ENCODE measurements at places on chromosomes 1 and 21. TPM values are rescaled to one million over a fixed set of nuclear protein-coding genes. Genes with fewer than 3 reads are reported as not detected.

GRCh38 chr1:202580619-202581018, 129.6 kb downstream of the SYT2 start:
- no peak for DNase-seq

- DNase-seq: no peak
These were observed 5.0 kb downstream of the PRELP start for GRCh38 chr1:203480525-203481084.

GRCh38 chr21:36753556-36753955, 54.6 kb downstream of the SIM2 start:
- no peak for DNase-seq

DNA sequence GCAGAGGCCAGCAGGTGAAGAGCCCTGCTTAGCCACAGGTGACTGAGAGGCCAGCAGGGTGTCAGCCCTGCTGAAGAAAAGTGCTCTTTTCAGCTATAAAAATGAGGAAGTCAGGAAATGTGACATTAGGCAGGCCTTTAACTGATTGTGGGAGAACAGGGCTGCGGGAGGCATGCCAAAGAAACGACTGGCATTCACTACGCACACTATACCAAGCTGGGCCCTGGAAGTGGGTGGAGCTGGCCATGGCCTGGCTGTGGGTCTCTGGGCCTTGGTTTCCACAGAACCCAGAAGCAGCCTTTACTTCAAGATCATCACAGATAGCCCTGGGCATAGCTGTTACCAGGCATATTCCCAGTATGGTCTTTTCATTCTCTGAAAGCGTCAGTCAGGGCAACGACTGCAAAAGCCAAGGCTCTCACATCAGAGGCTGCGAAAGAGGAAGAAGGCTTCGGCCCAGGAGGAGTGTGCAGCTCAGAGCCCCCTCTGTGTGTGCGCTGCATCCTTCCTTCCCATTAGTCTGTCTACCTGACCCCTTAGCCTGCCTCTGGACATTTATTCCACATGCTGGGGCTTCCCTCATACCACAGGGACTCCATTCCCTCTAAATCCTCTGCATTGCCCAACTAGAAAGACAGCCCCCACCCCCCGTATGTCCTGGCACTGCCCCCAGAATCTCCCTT, 14.3 kb downstream of the SLC2A1 start:
- DNase-seq: no peak

GRCh38 chr1:162193221-162193620, 123.7 kb downstream of the NOS1AP start:
- DNase-seq: no peak

DNA sequence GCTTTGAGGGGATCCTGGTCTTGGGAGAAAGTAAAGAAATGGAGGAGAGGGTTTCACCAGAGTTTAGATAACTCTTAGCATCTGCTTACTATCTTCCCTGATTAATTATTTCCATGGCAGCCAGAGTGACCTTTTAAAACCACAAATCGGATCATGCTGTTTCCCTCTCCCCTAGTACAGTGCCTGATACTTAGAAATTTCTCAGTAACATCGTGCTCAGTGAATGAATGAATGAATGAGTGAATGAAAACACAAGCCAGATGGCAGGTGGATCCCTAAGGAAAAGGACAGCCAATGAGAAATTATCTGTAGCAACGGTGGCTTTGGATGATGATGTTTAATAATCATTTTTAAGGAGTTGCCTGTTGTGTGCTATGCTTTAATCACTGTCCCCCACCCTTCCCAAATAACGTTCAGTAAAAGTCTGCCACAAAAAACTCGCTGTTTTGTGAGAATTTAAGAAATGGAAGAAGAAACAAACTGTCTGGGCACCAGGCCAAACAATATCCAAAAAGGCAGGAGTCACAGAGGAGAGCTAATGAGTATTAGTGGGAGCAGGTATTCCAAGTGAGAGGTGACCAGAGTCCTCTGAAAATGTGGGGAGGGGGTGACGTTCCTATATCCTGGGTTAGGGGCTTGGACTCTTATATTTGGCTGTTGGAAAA, 737 bp upstream of the SMAP2 start:
- DNase-seq: no peak

DNA sequence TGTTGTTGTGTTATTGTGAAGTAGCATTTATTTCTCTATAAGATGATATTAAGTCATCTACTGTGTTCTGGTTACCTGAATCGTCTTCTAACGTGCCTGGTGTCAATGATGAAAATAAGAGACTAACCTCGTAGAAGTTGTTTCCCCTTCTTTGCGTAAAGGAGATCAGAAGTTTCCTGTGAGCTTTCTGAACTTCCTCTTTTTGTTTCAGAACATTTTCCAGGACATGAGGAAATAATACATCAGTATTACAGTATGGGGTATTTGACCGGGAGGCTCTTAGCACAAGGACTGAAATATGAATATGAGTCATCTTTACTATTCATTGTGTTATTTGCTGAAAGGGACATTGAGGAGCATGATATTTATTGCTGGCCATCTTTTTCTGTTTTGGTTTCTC, 1.3 kb downstream of the ST6GALNAC3 start:
- DNase-seq: no peak

DNA sequence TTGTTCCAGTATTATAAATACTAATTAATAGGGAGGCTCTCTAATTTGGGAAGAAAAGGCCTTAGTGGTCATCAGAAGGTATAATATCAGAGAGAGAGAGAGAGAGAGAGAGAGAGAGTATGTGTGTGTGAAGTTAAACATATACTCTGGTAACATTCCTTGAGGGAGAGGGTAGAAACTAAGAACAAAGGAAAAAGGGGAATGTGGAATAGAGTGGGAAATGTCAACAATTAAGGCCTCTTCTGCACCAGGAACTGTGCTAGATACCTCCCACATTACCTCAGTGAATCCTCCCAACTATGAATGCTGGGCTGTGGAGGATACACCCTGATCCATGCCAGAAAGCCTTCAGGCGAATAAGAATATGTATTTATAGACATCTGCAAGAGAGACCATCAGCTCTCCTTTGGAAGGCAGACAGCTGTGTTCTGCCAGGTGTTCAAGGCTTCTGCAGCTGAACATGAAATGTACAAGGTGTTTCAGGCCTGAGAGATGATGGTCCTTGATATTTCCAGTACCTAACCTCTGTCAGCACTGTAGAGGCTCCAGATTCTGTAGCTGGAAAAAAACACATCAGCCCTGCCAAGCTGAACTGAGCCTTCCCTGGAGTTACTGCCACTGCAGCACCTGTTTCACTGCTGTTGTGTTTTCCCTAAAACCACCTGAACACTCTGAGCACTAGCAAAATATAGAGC, 29.1 kb downstream of the TBX15 start:
- DNase-seq: no peak

DNA sequence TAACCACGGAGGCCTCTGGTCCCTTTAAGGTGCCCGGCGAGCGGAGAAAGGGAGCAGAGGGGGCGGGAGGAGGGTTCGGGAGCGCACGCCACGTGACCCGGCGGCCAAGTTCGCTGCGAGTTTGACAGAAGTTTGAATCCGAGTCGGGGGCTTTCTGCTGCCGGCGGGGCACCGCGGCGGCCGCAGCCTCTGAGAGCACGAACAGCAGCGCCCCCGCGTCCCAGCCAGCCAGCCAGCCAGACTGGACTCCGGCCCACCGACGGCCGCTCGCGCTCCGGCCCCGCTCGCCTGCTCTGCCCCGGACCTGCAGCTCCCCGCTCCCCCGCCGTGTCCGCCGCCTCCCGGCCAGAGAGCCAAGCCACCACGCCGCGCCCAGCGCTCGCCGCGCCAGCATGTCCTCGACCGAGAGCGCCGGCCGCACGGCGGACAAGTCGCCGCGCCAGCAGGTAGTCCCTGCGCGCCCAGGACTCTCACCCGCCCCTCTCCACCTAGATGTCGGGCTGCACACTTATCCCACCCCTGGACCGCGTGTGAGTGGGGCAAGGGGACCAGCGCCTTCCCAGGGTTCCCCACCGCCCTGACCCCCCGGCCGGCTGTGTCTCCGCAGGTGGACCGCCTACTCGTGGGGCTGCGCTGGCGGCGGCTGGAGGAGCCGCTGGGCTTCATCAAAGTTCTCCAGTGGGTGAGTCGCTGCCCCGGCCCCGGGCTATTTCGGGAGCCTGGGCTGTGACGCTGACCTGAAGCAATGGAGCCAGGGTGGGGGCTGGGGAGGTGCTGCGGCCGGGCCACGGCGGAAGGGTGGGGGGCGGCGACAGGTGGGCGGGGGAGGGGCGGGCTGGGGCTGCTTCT, at the start of gene SYPL2:
Gene SYPL2, plus strand, starts transcription at position 95 of the 849 bp plus-strand sequence. Its CDS starts 298 bp downstream, at position 393.
- no peak for DNase-seq

GRCh38 chr1:112722601-112723510, 7.7 kb upstream of the PPM1J start:
- DNase-seq: no peak

Gene GBP3
- 22.9 TPM for polyA plus RNA-seq

Gene SPATA1
- 2.1 TPM for polyA plus RNA-seq

All from left renal cortex interstitium (tissue), 4 donors.